T-cell (primary cell): ENCODE measurements at places on chromosomes 3 and 15.

- DNase-seq: no peak
These were observed 69.4 kb downstream of the FHIT start for GRCh38 chr3:61181874-61182273.

DNA sequence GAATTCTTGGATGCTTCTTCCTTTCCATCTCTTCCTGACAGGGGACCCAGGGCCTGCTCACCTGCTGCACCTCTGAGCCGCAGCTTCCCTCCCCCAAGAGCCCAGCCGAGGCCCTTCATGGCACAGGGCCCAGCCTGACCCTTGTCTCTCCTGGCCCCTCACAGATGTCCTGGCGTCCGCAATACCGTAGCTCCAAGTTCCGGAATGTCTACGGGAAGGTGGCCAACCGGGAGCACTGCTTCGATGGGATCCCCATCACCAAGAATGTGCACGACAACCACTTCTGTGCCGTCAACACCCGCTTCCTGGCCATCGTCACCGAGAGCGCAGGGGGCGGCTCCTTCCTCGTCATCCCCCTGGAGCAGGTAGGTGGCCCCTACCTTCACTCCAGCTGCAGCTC is 66.2 kb downstream of the CORO2B start:
- no peak for DNase-seq

GRCh38 chr15:58286523-58286922 is 145.3 kb upstream of the LIPC start:
- DNase-seq: no peak

GRCh38 chr3:48042071-48042760 is 26.0 kb upstream of the MAP4 start:
- DNase-seq: no peak

GRCh38 chr15:35680951-35681350 is 135.0 kb upstream of the DPH6 start:
- no peak for DNase-seq

DNA sequence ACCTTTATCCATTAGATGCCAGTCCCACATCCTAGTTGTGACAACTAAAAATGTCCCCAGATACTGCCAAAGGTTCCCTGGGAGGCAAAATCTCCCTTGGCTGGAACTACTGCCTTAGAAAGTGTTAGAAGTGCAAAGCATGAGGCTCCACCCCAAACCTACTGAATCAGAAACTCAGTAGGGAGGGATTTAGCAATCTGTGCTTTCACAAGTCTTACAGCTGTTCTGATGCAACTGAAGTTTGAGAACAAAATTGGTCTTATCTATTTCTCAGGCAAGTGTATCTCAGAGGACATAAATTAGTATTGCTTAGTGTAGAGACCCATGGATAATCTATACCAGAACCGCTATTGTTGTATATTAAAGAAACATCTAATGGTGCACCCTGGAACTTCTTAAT is 70.2 kb downstream of the CLDN1 start:
- DNase-seq: no peak

DNA sequence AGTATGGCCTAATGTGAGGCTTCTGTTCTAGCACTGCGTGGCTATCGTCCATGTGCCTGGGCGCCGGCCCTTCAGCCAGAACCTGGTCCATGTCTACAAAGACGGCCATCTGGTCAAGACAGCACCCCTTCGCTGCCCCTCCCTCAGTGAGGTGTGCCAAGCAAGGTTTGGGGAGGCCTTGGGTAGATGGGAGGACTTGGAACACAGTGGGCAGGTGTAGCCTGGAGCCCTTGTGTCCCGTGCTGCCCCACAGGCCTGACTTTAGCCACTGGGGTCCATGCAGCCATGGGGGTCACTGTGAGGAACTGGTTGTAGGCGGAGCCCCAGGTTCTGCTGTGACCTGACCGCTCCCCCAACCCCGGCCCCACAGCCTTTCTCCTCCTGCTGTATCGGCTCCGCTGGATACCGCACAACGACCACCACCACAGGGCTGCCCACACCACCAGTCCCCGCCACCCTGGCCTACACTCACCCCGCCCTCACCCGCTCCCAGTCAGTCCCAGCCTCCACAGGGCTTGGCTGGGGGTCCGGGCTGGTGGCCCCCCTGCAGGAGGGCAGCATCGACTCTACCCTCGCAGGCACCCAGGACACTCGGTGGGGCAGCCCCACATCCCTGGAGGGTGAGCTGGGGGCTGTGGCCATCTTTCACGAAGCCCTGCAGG is 16.6 kb downstream of the NBEAL2 start:
- DNase-seq: no peak
